ENCODE measurements at places on chromosomes 11 and 22. TPM values are rescaled to one million over a fixed set of nuclear protein-coding genes. Genes with fewer than 3 reads are reported as not detected.

- no peak overlapping the region for H3K27ac ChIP-seq
- DNase-seq = no peak
- peaks cover 15% of the 10 kb centered on the region for H3K4me1 ChIP-seq
- H3K27me3 ChIP-seq = no peaks in the 10 kb centered on the region
- H3K4me3 ChIP-seq = no peak overlapping the region
Measured at GRCh38 chr22:46834021-46834737, 71.7 kb downstream of the TBC1D22A start.

SHANK2 gene
- 42.7 TPM for total RNA-seq

- no peaks in the 10 kb centered on the region for H3K27me3 ChIP-seq
- H3K4me1 ChIP-seq = no peaks in the 10 kb centered on the region
- no peak overlapping the region for H3K27ac ChIP-seq
- H3K4me3 ChIP-seq = no peak overlapping the region
Measured at GRCh38 chr22:47042861-47043496, 280.5 kb downstream of the TBC1D22A start.

DNA sequence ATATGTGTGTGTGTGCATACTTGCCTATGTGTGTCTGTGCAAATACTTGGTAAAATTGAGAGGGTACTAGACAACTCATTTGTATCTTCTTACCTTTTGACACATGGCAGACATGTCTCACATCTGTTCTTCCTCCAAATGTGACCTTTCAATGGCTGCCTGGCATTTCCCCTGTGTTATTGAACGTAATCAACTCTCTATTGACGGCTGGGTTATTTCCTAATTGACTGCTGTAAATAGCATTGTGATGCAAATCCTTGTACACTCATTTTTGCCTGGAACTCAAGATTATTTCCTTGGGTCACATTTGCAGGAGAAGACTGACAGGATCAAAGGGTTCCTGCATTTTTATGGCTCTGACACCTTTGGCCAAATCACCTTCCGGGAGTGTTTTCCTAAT, 37.4 kb downstream of the KCNQ1 start:
- peaks cover 4% of the 10 kb centered on the region for H3K27me3 ChIP-seq
- no peaks in the 10 kb centered on the region for H3K36me3 ChIP-seq
- DNase-seq = no peak
- no peak overlapping the region for H3K27ac ChIP-seq
- H3K4me3 ChIP-seq = no peak overlapping the region

GRCh38 chr22:34414467-34415440, 494.5 kb upstream of the LARGE1 start:
- H3K36me3 ChIP-seq = no peaks in the 10 kb centered on the region
- no peak overlapping the region for H3K4me3 ChIP-seq
- H3K27me3 ChIP-seq = no peaks in the 10 kb centered on the region
- H3K4me1 ChIP-seq = no peaks in the 10 kb centered on the region
- no peak overlapping the region for H3K27ac ChIP-seq
- peak; percentile 61 for DNase-seq

- no peak overlapping the region for H3K4me3 ChIP-seq
- no peak for DNase-seq
- no peaks in the 10 kb centered on the region for H3K27me3 ChIP-seq
- no peaks in the 10 kb centered on the region for H3K4me1 ChIP-seq
- H3K27ac ChIP-seq = no peak overlapping the region
- H3K36me3 ChIP-seq = no peaks in the 10 kb centered on the region
Measured at GRCh38 chr22:48418831-48419230, 1408.8 kb downstream of the BRD1 start.

UQCR10 gene
- total RNA-seq = 67.5 TPM

- no peaks in the 10 kb centered on the region for H3K4me1 ChIP-seq
- no peaks in the 10 kb centered on the region for H3K27me3 ChIP-seq
- peaks cover 34% of the 10 kb centered on the region for H3K36me3 ChIP-seq
- DNase-seq = no peak
- no peak overlapping the region for H3K4me3 ChIP-seq
Measured at GRCh38 chr11:763073-763463, 14.2 kb downstream of the GATD1 start.

APOA4 gene
- not detected for total RNA-seq

DNA sequence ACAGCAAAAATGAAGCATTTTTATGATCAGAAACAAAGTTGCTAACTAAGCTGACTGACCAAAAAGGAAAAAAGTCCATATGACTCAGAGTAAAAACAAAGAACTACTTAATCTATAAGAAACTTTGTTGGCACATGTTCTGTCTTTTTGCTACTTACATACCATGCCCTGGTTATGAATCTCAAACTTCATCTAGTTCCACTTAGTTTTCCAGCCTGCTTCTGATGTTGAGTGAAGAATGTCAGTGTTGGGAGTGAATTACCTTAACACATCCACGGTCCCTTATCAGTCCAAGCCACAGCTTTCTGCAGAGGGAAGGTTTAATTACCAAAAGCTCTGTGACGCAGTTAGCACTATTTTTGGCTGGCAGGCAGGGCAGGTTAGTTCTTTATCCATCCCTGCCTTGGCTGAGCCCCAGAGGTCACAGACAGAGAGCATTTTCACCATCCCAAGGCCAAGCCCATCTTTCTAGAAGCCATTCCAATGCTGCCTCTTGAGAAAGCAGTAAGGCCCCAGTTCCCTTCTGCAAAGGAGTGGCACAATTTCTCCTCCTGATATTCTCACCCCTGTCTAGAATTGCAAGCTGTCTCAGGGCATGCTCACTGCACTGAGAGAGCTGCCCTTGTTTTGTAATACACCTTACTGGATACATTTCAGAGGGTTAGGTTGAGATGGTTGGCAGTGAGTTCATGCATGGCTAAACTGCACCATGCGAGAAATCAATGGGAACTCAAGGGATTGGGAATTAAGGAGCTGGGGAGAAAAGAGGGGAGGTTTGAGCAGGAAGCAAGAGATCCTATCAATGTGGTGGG, 67.1 kb downstream of the SLC1A2 start:
- peak overlapping the region; percentile 76 for H3K27ac ChIP-seq
- no peak overlapping the region for H3K4me3 ChIP-seq
- DNase-seq = no peak
- H3K27me3 ChIP-seq = no peaks in the 10 kb centered on the region
- H3K4me1 ChIP-seq = no peaks in the 10 kb centered on the region

DNA sequence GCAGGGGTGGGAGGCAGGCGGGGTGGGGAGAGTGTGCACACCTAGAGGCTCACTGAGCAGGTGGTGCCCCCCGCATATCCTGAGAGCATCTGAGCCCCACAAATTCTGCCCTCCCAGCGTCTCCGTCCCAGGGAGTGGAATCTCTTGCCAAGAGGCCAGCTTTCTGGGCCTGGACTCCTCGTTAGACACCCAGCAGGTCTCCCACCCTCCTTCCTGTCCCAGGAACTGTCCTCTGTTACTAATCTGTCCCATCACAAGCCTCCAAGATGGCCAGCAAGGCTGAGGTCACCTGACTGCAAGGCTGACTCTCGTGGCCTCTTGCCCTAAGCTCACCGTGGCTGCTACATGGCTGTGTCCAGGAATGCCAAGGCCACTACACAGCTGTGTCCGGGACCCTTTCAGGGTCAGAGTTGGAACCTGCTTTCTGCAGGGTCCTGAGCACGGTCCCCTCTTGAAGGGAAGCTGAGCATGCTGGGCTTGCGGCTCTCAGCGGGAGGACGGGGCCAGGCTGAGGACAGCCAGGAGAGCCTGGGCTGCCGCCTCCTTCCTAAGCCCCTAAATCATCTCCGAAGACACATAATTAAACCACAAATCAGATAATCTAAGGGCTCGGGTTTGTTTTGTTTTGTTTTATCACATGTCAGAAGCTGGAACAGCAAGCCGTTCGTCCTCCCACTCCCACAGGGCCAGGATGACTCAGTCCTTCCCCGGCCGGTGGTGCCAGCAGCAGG, 1327.3 kb downstream of the TBC1D22A start:
- no peak overlapping the region for H3K4me3 ChIP-seq
- DNase-seq = peak; percentile 66
- no peaks in the 10 kb centered on the region for H3K36me3 ChIP-seq
- H3K4me1 ChIP-seq = no peaks in the 10 kb centered on the region
- no peak overlapping the region for H3K27ac ChIP-seq

- H3K4me3 ChIP-seq = no peak overlapping the region
- no peak overlapping the region for H3K27ac ChIP-seq
- no peak for DNase-seq
- H3K36me3 ChIP-seq = peaks cover 7% of the 10 kb centered on the region
Measured at GRCh38 chr22:37684803-37685615, 1.1 kb upstream of the NOL12 start.

OR52A1 gene
- not detected for total RNA-seq

- H3K36me3 ChIP-seq = no peaks in the 10 kb centered on the region
- peak; percentile 69 for DNase-seq
- H3K27me3 ChIP-seq = no peaks in the 10 kb centered on the region
- no peak overlapping the region for H3K4me3 ChIP-seq
Measured at GRCh38 chr11:78957476-78958245, 383.0 kb upstream of the NARS2 start.

DNA sequence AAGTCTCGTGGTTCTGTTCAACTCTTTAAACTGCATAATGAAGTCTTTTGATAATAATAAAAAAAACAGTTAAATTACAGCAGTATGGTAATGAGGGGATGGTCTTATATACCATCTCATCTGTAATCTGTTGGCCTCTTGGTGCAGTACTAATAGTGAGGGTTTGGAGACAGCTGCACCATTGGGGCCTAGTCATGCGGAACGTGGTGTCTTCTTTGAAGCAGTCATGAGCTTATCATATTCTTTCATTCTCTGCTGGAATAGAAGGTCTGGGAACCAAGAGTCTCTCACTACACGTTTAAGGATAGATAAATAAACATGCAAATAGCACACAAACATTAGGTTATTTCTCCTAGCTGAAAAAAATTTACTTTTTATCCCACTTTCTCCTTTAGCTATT, 40.9 kb upstream of the OR9Q1 start:
- no peaks in the 10 kb centered on the region for H3K27me3 ChIP-seq
- no peak overlapping the region for H3K4me3 ChIP-seq
- no peaks in the 10 kb centered on the region for H3K36me3 ChIP-seq
- H3K4me1 ChIP-seq = no peaks in the 10 kb centered on the region
- DNase-seq = no peak

- H3K4me3 ChIP-seq = no peak overlapping the region
- no peak for DNase-seq
- no peaks in the 10 kb centered on the region for H3K27me3 ChIP-seq
- H3K27ac ChIP-seq = no peak overlapping the region
- no peaks in the 10 kb centered on the region for H3K4me1 ChIP-seq
Measured at GRCh38 chr11:26202754-26203153, 129.2 kb upstream of the ANO3 start.

DNA sequence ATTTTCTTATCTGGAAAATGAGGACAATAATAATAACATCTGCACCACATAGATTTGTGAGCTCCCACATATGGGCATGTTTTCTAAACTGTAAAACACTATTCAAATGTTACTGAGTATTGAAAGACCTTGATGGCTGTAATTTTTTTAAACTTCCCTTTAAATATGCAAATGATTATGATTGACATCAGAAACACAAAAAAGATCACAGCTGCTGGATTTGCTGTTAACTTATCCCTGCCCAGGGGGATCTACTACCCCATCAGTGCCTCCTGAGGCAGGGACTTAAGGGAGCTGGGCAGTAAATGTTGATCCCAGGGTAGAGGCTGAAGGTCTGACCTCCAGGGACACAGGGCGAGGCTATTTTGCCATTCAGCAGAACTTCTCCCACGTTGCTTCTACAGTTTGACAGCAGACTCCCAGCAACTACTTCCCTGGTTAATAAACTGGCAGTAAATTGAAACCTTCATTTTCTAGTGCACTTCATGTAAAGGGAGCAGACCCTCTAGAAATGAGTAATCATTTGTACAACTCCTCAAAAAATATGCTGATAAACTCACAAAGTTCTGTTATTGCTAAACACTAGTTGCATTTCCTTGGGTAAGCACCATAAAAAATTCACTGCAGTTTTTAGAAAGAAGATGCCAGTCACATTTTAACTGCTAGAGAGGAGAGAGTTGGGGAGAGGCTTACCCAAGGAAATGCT, 20.3 kb downstream of the TMPRSS5 start:
- no peak overlapping the region for H3K27ac ChIP-seq
- no peaks in the 10 kb centered on the region for H3K36me3 ChIP-seq
- DNase-seq = no peak
- H3K27me3 ChIP-seq = no peaks in the 10 kb centered on the region

DNA sequence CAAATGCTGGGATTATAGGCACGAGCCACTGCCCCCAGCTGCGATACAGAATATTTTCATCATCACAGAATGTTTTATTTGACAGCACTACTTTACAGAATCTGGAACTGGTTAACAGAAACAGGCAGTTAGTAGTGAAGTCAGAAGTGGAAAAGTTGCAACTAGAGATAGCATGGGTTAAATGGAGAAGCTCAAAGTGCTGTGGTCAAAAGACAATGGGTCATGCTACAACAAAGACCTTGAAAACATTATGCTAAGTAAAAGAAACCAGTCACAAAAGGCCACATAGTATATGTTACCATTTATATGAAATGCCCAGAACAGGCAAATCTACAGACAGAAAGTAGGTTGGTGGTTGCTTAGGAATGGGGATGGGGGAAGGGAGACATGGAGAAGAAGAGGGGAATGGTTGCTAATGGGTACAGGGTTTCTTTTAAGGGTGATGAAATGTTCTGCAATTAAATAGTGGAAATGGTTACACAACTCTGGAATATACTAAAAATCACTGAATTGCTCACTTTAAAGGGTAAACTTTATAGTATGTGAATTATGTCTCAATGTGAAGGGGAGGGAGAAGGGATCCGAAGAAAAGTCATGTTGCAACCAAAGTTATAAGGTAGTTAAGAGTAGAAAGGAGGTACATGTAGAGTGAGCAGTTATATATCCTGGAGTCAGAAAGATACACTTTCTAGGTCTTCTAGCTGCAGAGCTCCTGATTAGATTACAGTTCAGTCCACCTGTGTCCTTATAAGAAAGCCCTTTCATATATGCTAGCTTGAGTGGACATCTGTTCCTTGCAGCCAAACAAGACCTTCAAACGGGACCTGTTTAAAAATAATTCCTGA, 46.3 kb upstream of the RAPSN start:
- no peak for DNase-seq
- peaks cover 4% of the 10 kb centered on the region for H3K4me1 ChIP-seq
- peaks cover 8% of the 10 kb centered on the region for H3K36me3 ChIP-seq
- no peak overlapping the region for H3K4me3 ChIP-seq
- H3K27ac ChIP-seq = peak overlapping the region; percentile 47

- H3K4me1 ChIP-seq = peaks cover 4% of the 10 kb centered on the region
- DNase-seq = no peak
- no peak overlapping the region for H3K27ac ChIP-seq
- H3K4me3 ChIP-seq = no peak overlapping the region
- no peaks in the 10 kb centered on the region for H3K36me3 ChIP-seq
Measured at GRCh38 chr11:107924306-107924705, 3.9 kb upstream of the RAB39A start.

DNA sequence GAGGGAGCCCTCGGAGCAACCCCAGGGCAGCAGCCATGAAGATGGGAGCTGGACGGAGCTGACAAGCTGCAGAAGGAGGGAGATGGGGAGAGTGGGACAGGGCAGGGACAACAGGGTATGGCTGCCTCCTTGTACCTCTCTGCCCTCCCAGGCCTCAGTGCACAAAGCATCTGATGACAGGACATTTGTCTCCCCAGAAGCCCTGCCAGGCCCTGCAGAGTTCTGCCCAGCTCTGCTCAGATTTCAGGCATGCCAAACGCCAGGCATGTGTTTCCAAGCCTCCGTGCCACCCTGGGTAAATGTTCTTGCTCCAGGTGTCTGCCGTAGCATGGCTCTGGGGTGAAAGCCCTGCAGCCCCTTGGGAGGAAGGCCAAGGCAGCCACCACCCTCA, 1.1 kb upstream of the IFITM10 start:
- no peaks in the 10 kb centered on the region for H3K27me3 ChIP-seq
- H3K4me1 ChIP-seq = no peaks in the 10 kb centered on the region
- no peak for DNase-seq
- H3K27ac ChIP-seq = no peak overlapping the region

GRCh38 chr11:16630651-16631050, 107.8 kb upstream of the C11orf58 start:
- H3K27ac ChIP-seq = no peak overlapping the region
- H3K4me1 ChIP-seq = no peaks in the 10 kb centered on the region
- DNase-seq = no peak
- no peak overlapping the region for H3K4me3 ChIP-seq
- no peaks in the 10 kb centered on the region for H3K27me3 ChIP-seq
- H3K36me3 ChIP-seq = no peaks in the 10 kb centered on the region

All from lung (tissue), 17 donors.